Kidney capillary endothelial cell (primary cell): ENCODE measurements at places on chromosomes 13 and 19.

DNA sequence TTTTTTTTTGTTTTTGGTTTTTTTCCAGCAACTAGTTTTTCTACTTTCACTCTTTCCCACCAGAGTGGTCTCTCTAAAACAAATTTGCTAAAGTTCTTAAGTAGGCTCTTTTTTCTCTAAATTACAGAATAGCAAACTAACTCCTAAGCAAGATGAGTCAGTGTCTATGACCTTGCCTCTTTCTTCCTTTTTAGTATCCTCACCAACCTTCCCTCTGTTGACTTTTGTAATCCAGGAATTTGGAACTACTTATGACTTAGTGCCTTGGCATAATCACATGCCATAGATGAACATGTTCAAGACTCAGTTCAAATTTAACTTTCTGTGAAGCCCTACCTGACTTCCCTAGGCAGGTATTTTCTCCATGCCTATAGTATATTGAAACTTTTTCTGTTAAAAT, 32.3 kb upstream of the AKAP11 start:
- no peak for DNase-seq

- no peak for DNase-seq
These were observed 123.5 kb downstream of the CRYL1 start for GRCh38 chr13:20401931-20402856.

DNA sequence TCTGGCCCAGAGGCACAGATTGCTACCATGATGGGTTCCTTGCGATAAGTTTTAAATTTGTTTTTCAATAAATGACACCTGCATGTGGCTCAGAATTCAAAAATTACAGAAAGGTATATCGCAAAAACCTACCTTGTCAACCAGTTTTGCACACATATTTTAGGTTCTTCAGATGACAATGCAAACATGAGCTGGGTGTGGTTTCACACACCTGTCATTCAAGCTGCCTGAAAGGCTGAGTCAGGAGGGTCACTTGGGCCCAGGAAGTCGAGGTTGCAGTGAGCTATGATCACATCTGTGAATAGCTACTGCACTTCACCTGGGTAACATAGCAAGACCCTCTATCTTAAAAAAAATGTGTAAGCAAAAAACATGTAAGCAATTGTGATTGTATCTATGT, 56.1 kb downstream of the DNM2 start:
- no peak for DNase-seq

GRCh38 chr13:22018836-22019210, 347.9 kb downstream of the FGF9 start:
- no peak for DNase-seq

DNA sequence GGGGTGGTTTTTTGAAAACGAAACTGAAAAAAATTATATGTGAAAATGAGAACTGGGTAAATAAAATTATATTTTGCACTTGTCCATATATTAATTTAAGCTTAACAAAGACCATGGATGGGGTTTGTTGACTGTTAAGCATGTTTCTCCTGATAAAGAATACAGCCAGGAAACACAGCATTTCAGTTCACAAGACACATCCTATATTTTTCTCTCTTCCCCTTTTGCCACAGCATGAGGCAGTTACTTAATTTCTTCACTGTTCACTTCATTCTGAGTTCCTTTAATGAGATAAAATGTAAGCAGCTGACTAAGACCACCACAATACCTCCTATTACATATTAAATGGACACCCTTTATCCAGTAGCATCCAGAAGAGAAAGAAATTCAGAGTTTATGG, 64.0 kb downstream of the RXFP2 start:
- DNase-seq: no peak

- DNase-seq: no peak
These were observed 128.2 kb downstream of the PCDH9 start for GRCh38 chr13:67101730-67102467.

DNA sequence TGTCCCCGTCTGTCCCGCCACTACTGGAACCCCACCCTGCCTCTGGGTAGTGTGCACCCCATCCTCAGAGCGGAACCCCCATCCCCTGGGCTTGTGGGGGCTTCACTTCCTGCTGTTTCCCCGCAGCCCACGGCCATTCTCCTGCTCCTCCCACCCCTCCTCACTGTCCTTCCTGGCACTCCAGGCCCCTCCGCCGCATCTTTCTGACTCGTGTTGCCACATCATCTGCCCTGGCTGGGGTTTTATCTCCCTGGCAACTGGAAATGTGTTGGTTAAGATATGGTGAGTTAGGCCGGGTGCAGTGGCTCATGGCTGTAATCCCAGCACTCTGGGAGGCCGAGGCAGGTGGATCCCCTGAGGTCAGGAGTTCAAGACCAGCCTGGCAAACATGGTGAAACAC, 37.3 kb downstream of the KDM4B start:
- no peak for DNase-seq
